ENCODE measurements at places on chromosomes 4 and X.

DNA sequence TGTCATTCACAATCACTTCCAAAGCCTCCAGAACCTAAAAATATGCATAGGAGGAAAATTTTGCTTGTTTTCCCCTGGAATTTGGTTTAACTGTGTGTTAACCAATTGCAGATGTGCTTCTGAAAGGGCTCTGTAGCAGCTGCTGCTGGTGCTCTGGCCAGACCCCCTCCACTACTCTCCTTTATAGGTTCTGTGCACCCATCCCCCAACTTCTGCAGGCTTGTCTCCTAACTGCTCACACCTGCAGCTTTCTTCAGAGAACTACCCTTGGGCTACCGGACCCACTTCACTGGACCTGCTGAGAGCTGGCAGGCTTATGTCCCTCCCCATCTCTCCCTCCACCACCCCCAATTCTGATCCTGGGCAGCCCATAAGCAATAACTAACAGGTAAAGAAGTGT is 662.1 kb upstream of the DIPK2B start:
- DNase-seq = no peak

- no peak for DNase-seq
These were observed 221.2 kb downstream of the MID1 start for GRCh38 chrX:10399043-10399741.

- no peak for DNase-seq
These were observed 20.6 kb downstream of the ZBTB33 start for GRCh38 chrX:120271218-120271617.

DNA sequence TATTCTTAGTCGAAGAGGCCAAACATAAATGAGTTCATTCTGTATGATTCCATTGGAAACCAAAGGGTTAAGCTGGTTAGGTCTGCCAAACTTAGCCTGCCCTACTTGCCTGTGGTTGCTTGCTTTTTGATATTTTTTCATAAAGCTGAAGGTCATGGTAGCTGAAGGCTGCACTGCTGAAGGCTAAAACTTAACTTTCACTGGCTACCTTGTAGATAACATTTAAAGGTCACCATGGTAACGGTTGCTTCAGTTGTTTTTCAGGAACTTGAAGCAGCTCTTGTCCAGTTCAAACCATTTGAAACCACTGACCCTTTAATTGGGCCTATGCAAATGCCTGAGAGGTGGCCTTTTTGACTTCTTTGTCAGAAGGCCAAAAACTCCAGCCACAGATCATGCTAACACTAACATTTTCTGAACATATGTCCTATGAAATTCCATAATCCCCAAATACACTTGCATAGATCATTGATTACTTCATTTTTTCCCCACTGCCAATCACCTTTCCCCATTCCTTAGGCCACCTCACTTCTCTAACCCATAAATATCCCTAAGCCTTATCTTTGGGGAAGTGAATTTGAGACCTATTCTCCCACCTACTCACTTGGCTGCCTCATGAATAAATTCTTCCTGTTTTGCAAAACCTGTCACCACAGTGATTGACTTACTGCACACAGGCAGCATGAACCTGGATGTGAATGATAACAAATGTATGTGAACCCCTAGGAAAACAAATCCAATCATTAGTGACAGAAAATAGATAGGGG is 10.7 kb upstream of the SMIM10L2A start:
- DNase-seq = no peak

DNA sequence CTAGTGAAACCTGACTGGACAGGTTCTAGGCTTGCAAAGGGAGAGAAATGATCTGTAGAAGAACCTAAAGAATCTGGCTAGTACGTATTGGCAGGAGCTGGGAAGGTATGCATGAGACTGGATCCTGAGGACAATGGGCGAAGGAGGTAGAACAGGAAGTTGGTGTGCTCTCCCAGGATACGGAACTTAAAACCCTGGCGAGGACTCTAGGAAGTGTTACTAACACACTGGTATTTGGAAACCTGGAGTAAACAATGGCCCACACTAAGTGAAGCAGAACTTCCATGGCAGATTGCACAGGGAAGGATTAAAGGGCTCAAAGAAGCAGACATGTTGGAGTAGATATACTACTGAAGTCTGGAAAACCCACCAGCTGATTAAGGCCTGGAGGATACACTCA is 9.1 kb downstream of the SYN1 start:
- DNase-seq = no peak

DNA sequence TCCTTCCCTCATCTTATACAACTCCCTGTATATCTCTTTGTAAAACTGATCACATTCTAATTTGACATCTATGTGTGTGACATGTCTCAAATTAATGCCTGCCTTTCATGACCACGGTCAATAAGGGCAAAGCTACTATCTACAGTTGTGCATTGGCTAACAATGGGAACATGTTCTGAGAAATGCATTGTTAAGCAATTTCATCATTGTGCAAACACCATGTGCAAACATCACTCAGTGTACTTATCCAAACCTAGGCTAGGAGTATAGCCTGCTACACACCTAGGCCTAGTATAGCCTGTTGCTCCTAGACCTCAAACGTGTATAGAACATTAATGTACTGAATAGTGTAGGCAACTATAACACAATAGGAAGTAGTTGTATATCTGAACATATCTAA is 95.0 kb downstream of the BANK1 start:
- DNase-seq = no peak

GRCh38 chrX:135432881-135433521 is 11.3 kb downstream of the SMIM10L2A start:
- no peak for DNase-seq

Data from stimulated activated CD8-positive, alpha-beta memory T cell treated with anti-CD3 and anti-CD28 coated beads, Interleukin-4, amount 100 ng/mL, for 4 hours (primary cell).